Cortex of kidney (tissue), 1 donor: ENCODE measurements at places on chromosomes 11 and 22.

GRCh38 chr11:4695442-4695841, 2.2 kb downstream of the OR51E2 start:
- DNase-seq: no peak

GRCh38 chr11:70159627-70160570, 43.2 kb upstream of the FADD start:
- no peak for DNase-seq

DNA sequence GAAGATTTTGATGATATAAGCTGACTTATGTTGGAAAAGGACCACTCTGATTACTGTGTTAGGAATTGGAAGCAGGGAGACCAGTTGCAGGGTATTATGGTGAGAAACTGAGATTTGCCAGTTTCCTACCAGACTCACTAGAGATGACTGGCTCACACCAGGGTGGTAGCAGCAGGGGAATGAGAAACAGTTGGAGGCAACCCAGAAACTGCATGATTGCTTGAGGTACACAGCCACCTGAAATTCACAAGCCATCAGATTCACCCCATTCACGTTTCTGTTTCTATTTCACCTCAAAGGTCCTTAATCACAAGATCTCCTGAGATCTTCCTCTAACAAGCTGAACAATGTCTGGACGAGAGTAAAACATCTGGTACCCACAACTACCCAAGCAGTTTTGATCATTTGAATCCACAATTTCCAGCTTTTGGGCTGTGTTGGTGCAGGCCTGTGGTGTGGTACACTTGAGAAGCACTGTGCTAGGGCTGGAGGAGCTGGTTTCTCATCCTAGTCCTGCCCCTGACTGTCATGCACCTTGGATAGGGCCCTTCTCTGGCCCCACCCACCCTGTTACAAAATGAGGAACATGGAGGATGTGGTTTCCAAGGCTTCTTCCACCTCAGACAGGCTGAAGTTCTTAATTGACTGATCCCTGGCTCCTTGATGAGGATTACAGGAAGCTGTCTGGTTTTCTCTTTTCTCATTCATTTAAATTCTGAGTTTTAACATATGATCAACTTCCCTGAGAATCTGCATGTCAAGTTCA, 233.4 kb downstream of the INSC start:
- no peak for DNase-seq

DNA sequence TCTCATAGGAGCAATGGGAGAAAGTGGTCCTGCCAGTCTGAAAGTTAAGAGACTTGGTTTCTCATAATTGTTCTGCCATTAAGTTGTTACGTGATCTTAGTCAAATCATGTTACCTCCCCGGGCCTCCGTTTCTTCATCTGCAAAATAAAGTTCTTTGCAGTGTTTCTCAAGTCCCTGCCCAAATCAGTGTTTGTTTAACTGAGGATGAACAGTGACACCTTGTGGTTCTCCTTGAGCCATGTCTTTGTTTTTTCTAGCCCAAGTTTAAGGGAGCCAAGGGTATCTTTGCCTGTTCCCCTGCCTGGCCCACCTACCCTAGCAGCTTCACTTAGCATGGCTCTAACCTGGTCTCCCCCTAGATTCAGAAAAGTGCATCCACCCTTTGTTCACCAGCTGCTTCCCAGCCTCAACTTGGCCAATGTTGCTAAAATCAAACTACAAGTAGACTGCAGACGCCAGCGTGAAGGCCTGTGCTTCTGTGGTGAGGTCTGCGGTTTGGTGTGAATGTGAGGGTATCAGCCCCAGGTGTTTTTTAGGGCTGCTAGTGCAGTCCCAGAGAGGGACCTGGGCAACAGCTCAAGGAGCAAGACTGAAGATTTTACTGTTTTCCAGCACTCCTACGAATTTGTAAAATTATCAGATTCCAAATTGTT, 35.5 kb downstream of the FZD4 start:
- no peak for DNase-seq

DNA sequence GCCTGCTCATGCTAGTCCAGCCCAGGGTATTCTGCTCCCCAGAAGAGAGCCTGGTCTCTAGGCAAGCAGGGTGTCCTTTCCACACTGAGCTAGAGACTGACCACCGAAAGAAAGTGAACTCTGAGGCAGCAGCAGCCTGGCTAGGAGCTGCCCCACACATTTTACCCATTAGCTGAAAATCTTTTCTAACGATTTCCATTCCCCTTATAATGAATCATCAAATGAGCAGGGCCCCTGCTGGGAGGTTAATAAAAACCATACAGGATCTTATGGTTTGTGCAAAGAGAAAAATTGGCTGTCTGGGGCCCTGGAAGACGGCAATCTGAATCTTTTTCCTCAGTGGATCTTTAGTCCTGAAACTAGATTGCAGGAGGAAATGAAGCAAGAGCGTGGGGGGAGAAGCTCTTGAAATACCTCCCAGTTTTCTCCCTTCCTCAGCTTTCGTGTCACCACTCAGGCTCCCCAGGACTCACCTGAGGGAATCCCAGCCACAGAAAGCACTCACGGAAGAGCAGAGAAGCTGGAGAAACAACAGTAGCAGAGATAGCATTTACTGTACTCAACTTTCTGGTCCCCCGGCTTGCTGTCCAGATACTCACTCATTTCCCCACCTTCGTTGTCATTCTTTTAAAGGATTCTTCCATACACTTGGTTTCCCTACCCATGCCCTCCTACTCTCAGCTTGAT, 74.7 kb upstream of the CD44 start:
- DNase-seq: no peak
